ENCODE measurements at places on chromosomes 16 and 17.
A peak's percentile ranks its signal among the peaks of the same experiment; 100 is the strongest.

DNA sequence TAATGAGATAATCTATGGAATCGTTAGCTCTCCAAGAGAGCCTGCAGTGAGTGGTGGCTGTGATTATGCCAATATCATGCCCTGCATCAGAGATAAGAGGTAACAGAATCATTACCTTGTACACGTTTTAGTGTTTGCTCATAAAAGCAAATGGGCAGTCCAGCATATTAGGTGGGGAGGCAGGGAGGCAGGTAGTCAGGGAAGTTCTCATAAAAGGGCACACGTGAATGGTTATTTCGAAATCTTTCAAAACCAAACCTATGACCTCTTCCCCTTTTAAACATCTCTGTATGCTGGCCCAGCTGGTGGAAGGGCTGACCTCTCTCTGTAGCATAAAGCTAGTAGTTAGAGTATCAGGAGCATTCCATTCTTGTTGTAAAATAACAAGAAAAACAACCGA, 51.7 kb downstream of the VAT1L start:
- no peak overlapping the region for H3K27ac ChIP-seq
- DNase-seq: no peak
- H3K4me3 ChIP-seq: no peak overlapping the region
- H3K4me1 ChIP-seq: no peaks in the 10 kb centered on the region
- H3K27me3 ChIP-seq: no peaks in the 10 kb centered on the region

GRCh38 chr17:20095336-20096080, 86.3 kb downstream of the SPECC1 start:
- H3K27me3 ChIP-seq: no peaks in the 10 kb centered on the region
- no peaks in the 10 kb centered on the region for H3K36me3 ChIP-seq
- no peak overlapping the region for H3K27ac ChIP-seq

DNA sequence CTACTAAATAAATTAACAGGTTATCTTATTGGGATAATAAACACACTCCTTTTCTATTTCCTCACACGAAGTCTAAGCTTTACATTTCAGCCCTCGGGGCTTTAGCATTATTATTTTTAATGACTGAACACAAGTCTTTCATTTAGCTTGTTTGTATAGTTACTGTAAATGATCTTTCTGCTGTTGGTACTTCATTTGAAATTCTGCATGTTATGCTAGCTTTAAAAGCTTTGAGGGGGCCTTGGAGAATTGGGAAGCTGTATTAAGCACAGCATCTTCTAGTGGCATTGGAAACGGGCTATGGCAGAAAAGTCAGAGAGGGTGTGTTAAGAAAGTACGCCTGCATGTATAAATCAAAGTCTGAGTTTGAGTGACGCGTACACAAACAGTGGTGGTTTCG, 243.7 kb downstream of the FTO start:
- no peak overlapping the region for H3K4me3 ChIP-seq
- H3K27me3 ChIP-seq: no peaks in the 10 kb centered on the region
- H3K4me1 ChIP-seq: no peaks in the 10 kb centered on the region
- no peaks in the 10 kb centered on the region for H3K36me3 ChIP-seq
- no peak for DNase-seq

DNA sequence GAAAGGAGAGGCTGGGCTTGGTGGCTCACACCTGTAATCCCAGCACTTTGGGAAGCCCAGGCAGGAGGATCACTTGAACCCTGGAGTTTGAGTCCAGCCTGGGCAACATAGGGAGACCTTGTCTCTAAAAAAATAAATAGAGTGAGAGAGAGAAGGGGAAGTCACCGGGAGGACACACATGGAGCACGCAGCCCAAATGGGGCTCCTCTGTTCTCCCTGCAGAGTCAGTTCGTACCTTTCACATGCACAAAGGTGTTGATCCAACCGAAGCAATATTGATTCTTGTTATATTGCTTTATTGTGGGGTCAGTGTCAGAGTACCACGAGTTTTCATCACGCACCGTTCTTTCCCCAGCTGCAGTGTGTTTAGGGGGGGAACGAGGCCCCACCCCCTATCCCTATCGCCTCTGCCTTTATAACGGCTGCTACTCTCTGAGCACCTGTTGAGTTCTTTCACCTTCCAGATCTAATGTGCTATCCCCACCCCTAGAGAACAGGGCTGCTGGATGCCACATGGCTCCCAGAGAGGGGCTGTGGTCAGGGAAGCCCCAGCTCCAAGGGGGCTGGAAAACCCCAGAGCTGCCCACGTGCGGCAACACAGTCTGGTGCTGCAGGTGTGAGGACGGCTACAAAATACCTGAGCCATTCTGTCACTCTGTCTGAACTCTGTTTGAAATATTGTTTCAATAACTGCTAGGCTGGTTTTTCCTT, 1.0 kb upstream of the TMEM235 start:
- H3K36me3 ChIP-seq: no peaks in the 10 kb centered on the region
- H3K27ac ChIP-seq: no peak overlapping the region
- peaks cover 8% of the 10 kb centered on the region for H3K27me3 ChIP-seq

DNA sequence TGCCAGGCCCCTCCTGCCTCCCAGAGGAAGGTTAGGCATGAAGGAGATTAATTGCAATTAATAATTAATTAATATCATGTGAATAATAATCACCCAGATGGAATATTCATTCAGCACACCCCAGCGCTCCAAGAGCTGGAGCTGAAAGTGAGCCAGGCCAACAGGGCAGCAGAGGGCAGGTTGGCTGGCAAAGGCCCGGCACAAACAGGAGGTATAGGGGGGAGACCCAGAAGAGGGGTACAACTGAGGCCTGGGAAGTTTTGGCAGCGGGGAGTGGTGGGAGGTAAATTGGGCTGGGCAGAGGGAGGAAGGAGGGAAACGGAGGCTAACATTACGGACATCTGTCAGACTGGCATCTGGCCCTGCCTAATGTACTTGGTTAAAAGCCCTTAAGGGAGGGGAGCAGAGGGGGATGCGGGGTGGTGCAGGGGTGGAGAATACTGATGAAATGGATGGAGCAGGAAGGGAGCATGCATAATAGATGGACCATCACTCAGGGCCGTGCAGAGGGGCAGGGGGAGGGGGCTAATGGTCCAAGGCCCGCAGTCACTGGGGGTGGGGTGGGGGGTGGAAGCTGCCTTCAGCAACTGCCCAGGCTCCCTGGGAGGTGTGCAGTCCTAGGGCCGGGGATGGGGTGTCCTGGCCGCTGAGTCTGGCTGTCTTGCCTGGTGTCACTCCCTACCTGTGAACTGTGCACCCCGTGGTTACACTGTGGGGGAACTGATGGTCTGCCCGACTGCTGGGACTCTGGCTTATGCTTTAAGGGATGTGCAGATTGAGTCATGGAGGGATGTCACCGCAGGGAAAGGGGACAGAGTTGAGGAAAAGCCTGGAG, 1.9 kb downstream of the ADAM11 start:
- H3K4me3 ChIP-seq: no peak overlapping the region
- H3K27me3 ChIP-seq: peaks cover 14% of the 10 kb centered on the region
- H3K36me3 ChIP-seq: no peaks in the 10 kb centered on the region
- H3K27ac ChIP-seq: no peak overlapping the region

GRCh38 chr16:80526418-80527061, 14.3 kb upstream of the DYNLRB2 start:
- DNase-seq: peak; percentile 73
- H3K27ac ChIP-seq: no peak overlapping the region
- no peak overlapping the region for H3K4me3 ChIP-seq
- H3K4me1 ChIP-seq: no peaks in the 10 kb centered on the region
- H3K36me3 ChIP-seq: no peaks in the 10 kb centered on the region
